ENCODE measurements at places on chromosomes 4 and X.

DNA sequence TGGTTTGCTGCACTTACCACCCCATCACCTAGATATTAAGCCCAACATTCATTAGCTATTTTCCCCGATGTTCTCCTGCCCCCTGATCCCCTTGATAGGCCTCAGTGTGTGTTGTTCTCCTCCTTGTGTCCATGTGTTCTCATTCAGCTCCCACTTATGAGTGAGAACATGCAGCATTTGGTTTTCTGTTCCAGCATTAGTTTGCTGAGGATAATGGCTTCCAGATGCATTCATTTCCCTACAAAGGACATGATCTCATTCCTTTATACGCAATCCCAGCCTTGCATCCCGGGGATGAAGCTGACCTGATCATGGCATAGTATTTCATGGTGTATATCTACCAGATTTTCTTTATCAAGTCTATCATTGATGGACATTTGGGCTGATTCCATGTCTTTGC lies 99.0 kb upstream of the DCAF12L2 start:
- DNase-seq, result no peak

- DNase-seq, result no peak
Observed at GRCh38 chr4:58214376-58214775, 1104.2 kb upstream of the IGFBP7 start.

- DNase-seq, result no peak
Observed at GRCh38 chr4:124593494-124593893, 119.0 kb downstream of the ANKRD50 start.

DNA sequence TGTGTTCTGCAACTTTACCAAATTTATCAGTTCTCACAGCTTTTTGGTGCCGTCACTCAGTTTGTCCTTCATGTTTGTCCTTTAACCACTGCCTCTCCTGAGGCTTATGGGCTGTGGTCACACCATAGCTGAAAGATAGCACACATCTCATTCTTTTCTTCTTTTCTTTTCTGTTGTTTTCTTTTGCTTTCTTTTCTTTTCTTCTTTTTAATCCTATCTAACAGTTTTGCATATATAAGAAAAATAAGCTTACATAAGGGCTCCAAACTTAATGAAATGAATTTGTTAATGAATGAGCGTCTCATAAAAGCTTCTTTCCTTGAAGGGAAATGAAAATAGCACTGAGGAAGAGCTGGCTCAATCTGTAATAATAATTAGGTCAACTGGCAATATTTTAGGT lies 1061.2 kb downstream of the PCDH18 start:
- no peak for DNase-seq

- no peak for DNase-seq
Observed at GRCh38 chrX:52977953-52978352, 19.6 kb upstream of the FAM156A start.

DNA sequence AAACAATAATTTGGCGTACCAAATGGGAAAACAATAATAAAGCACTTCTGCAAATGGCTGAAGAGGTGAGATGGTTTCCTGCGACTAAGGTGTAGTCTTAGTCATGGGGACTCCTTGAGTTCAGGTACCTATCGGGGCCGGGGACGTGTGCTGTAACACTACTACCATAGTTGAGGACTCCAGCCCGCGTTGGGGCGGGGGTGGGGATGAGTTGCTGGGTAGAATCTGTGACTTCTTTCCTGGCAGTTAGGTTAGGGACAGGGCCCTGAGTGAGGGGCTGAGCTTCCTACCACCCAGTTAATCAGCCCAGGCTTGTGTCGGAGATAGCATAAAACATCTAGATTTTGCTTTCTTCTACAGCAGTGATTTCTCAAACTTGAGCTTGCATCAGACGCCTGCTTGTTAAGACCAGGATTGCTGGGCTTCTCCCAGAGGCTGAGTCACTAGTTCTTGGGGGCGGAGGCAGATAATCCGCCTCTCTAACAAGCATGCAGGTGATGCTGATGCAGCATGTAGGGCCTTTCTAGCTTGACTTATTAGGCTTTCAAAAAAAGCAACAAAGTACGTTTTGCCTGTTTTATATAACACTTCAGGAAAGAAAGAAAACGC lies 30.2 kb downstream of the RBBP7 start:
- no peak for DNase-seq

GRCh38 chr4:19266566-19266965 lies 985.1 kb upstream of the SLIT2 start:
- DNase-seq, result no peak

- no peak for DNase-seq
Observed at GRCh38 chrX:10602646-10603045, 17.7 kb downstream of the MID1 start.
